Esophagus muscularis mucosa (tissue), 4 donors: ENCODE measurements at places on chromosomes 11 and 22. TPM values are rescaled to one million over a fixed set of nuclear protein-coding genes. Genes with fewer than 3 reads are reported as not detected.
A peak's percentile ranks its signal among the peaks of the same experiment; 100 is the strongest.

- no peak for DNase-seq
Measured at GRCh38 chr22:31776231-31776630, 22.4 kb downstream of the DEPDC5 start.

DNA sequence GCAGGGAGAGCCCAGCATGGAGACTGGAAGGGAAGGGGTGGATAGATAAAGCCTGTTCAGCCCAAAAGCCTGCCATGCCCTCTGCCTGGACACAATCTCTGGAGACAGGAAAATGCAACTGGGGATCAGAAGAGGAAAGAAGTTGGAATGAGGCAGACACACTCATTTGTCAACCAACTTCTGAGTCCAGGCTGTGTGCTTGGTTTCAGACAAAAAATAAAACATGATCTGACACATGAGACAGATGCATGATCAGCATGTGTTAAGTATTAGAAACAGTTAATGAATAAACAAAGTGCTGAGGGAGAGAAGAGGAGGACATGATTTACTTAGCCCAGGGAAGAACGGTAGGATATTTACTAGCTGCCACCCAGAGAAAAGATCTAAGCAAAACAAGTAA lies 839 bp downstream of the LRRN4CL start:
- DNase-seq = no peak

DNA sequence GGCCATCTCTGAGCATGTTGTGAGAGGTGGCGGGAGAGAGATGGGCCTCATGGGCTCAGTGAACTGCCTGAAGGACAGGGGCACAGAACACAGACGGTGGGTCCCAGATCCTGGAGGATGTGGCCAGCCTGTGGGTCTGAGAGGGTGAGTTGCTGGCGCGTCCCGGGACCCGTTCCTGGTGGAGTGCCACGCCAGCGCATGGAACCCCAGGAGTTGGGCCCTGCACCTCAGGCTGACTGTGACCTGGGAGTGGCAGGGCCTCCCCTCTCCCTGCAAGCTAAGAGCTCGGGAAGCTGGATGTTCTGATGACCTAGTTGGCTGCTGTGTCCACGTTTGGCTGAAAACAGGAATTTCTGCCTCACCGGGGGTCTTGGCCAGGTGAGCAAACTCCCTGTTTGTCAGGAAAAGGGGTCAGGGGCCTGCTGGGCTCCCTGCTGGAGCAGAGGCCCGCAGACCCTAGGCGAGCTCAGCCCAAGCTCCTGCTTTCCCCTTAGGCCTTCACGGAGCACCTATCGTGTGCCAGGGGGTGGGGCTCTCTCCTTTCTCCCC lies 15.0 kb downstream of the LRRC32 start:
- DNase-seq = no peak

DNA sequence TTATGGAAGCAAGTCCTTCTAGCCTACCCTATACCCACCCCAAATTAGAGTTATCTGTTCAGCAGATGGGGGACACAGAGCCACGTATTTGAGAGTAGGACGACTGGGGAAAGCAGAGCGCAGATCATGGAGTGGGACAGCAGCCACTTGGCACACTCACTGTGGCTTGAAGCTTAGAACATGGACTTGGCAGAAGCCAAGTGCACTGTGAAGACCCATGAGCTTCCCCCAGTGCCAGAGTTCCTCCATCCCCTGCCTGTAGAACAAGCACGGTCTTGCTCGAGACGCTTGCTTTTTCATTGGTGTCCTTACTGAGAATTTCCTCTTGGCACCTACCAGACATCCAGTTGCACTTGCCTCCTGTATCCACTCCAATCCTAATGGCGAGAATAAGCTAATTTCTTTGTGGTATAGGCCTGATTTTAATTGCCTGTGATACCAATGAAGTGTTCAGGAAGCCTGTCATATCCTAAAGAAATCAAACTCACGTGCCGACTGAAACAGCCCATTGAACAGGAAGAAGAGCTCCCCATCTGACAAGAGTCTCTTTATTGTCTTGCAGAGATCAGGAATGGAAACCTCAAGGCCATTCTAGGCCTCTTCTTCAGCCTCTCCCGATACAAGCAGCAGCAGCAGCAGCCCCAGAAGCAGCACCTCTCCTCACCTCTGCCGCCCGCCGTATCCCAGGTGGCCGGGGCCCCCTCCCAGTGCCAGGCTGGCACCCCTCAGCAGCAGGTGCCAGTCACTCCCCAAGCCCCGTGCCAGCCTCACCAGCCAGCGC lies 166.9 kb downstream of the NAV2 start:
- no peak for DNase-seq

DNA sequence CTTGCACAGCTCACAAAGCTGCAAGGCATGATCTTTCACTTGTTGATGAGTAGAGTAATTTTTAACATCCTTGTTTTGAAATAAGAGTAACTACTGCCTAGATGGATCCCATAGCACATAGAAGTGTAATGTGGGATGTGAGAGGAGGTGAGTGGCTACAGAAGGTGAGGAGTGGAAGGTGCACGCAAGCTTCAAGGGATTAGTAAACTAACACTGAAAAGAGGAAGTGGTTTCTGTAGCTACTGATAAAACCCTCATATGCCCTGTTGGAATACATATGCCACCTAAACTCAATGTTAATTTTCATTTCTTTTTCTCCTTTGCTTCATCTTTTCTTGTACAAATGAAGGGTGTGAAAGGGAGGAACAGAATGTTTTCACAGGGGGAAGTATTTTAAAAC lies 22.0 kb upstream of the CTSC start:
- DNase-seq = no peak

GRCh38 chr22:26442086-26442756 lies 13.2 kb downstream of the ASPHD2 start:
- no peak for DNase-seq

- no peak for DNase-seq
Measured at GRCh38 chr22:40108396-40108795, 69.3 kb upstream of the TNRC6B start.

- DNase-seq = no peak
Measured at GRCh38 chr11:65586676-65587075, 8.9 kb downstream of the KCNK7 start.

- DNase-seq = no peak
Measured at GRCh38 chr22:35509960-35510359, 30.7 kb upstream of the RASD2 start.

- DNase-seq = no peak
Measured at GRCh38 chr22:49983148-49984042, 22.8 kb downstream of the PIM3 start.

GRCh38 chr11:88327462-88328143 lies 9.9 kb downstream of the CTSC start:
- no peak for DNase-seq

- peak; percentile 34 for DNase-seq
Measured at GRCh38 chr11:114269498-114269897, 26.7 kb upstream of the NNMT start.

GRCh38 chr22:32319861-32320406 lies 37.7 kb upstream of the RFPL3 start:
- no peak for DNase-seq

- no peak for DNase-seq
Measured at GRCh38 chr22:46022881-46023512, 46.0 kb upstream of the WNT7B start.

DNA sequence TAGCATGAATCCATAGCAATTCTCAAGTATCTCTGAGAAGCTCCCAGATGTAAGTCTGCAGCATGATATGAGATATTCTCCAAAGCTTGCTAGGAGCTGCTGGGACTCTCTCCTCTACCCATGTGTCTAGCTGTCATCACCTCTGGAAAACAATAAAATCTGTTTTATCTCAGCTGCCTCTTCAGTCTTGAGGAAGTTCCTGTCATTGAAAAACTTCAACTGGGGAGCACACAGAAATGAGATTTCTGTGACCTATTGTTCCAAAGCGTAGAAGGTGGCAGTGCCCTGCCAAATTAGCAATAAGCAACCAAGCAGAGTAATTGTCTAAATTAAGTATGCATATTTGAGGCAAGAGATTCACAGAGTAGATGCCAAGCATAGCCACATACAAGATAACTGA lies 1380.6 kb upstream of the RAG2 start:
- DNase-seq = no peak

DNA sequence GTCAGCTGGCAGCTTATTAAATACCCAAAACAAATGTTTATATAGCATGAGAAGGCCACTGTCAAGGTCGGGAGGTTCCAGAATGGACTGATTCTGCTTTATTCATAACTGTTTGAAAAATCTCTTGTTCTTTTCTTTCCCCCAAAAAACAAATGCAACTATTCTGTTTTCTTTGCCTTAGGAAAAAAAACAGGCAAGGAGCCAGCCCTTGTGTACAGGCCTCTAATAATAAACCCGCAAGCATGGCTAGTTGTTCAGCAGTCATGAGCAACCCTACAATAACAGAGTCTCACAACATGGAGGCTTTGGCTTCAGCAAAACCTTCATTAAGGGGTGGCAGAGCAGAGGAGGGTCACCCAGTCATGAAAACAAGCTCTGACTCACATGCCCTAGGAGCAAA lies 191.7 kb downstream of the KIRREL3 start:
- DNase-seq = no peak

DNA sequence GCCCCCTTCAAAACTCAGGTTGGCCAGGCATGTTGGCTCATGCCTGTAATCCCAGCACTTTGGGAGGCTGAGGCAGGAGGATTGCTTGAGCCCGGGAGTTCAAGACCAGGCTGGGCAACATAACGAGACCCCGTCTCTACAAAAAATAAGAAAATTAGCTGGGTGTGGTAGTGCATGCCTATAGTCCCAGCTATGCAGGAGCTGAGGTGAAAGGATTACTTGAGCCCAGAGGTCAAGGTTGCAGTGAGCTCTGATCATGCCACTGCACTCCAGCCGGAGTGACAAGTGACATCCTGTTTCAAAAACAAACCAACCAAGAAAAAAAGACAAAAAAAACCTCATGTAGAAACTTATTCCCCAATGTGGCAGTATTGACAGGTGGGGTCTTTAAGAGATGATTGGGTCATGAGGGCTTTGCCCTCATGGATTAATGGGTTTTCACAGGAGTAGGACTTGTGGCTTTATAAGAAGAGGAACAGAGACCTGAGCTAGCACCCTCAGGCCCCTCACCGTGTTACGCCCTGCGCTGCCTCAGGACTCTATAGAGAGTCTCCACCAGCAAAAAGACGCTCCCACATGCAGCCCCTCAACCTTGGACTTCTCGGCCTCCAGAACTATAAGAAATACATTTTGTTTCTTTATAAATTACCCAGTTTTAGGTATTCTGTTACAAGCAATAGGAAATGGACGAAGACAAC lies 22.3 kb downstream of the LAYN start:
- no peak for DNase-seq

- no peak for DNase-seq
Measured at GRCh38 chr11:125626288-125626950, 1.5 kb downstream of the CHEK1 start.

DNA sequence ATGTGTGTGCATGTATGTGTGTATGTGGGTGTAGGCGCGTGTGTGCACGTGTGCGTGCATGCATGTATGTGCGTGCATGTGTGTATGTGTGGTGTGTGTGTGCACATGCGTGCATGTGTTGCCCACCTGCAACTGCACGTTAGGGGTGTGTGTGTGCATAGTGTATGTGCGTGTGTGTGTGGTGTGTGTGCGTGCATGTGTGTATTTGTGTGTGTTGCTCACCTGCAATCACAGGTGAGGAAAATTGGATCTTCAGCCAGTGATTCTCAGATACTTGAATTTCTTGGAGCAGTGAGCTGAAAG lies 54.3 kb downstream of the ST14 start:
- DNase-seq = peak; percentile 57

DNA sequence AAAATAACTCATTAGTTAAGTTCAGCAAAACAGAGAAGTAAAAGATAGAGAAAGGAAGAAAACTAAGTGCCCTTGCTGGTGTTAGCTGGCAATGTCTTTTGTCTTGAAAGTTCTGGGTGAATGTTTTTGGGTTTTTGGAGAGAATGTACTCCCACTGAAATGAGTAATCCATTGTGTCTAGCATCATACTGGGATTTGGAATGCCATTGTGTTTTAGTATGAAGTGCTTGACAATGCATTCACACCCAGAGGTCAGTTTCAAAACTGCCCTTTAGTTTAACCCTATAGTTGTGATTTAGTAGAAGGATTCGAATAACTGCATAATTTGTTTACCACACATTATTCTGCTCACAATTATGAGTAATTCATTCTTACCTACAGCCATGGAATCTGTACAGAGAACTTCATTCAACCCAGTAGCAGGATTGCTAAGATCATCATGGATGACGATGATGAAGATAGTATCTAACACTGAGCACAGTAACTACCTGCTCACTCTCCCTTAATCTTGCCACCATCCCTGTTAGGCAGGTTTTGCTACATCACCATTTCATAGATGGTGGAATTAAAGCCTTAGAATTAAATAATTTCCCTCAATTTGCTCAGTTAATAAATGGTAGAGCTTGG lies 33.9 kb downstream of the MAML2 start:
- no peak for DNase-seq

- DNase-seq = no peak
Measured at GRCh38 chr11:83722392-83723119, 436.4 kb upstream of the CCDC90B start.

GRCh38 chr11:100827934-100828661 lies 141.0 kb downstream of the ARHGAP42 start:
- no peak for DNase-seq

TSKU gene
- total RNA-seq = 46.2 TPM

C2CD3 gene
- 20.8 TPM for total RNA-seq

OR52N4 gene
- total RNA-seq = not detected

TMEM191C gene
- total RNA-seq = 5.1 TPM

MADD gene
- total RNA-seq = 30.2 TPM

FAM168A gene
- 50.8 TPM for total RNA-seq

PTGDR2 gene
- 0.33 TPM for total RNA-seq

CBL gene
- 20.7 TPM for total RNA-seq
